ENCODE measurements at places on chromosomes 5 and 9.

GRCh38 chr5:129118405-129118804, 23.9 kb downstream of the ISOC1 start:
- no peak for DNase-seq

DNA sequence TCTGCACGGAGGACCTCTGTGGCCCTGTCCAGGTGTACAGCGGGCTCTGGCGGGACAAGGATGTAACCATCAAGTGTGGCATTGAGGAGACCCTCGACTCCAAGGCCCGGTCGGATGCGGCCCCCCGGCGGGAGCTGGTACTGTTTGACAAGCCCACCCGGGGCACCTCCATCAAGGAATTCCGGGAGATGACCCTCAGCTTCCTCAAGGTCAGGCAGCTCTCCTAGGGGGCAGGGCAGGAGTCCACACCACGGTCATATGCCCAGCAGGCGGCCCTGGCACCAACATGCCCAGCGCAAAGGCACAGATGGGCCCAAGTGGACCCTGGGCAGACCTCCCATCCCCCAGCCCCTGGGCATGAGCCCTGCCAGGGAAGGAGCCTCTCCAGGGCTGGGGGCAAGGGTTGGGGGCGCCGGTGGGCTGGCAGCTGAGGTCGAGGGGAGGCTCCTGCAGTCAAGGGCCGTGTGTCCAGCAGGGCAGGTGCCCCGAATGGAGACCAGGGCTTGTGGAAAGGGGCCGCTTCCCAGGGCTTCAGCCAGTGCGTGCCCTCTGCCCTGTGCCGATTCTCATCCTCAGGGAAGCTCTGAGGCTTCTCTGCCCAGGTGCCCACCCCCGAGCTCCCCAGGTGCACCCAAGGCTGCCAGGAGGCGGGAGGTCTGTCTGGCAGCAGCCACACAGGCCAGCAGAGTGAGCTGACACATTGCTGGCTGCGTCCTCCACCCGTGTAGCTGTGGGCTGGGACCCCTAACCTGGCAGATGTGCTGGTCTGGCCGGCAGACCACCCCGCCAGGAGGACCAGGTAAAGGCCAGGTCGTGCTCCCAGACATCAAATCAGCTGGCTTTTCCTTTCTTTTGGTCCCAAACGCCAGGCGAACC, 10.0 kb downstream of the DIPK1B start:
- DNase-seq, result no peak

- DNase-seq, result peak; percentile 31
Observed at GRCh38 chr9:26308328-26308727, 584.3 kb downstream of the CAAP1 start.

DNA sequence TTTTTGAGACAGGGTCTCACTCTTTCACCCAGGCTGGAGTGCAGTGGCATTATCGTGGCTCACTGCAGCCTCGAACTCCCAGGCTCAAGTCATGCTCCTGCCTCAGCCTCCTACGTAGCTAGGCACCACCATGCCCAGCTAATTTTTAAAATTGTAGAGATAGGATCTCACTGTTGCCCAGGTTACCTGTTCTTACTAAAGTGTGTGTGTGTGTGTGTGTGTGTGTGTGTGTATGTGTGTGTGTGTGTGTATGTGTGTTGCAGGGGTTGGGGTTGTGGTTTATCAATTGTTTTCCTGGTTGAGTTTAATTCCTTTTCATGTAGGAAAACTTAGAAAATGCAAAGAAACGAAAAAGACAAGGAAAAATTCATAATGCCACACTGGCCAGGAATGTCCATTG, 21.8 kb downstream of the RNF44 start:
- no peak for DNase-seq

DNA sequence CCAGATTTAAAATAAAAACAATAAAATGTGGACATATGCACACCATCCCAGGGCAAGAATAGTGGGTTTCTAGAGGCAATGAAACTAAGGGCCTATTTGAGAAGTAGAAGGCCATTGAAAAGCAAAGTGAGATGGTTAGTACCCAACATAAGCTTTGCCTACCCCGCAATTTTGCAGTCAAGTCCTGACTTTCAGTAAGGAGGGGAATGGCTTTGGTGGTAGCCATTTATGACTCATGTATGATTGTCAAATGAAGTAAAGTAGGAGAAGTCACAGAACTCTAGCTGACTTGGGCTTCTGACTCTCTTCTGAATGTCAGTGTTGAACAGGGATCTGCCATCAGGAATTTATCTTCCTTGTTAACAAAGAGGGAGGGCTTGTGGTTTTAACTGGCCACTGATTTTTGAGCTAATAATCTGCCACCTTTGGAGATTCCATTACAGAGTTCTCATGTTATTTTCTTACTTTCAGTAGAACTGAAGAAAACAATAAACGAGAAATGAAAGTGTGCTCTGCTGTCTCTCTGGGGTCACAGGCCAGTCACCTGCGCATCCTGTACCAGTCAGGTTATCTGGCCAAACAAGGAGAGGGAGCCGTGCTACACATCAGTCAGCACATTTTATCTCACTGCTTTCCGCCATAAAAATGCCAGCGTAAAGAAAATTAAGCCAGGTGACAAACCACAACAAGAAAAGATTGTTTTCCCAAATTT, 14.3 kb upstream of the SNCAIP start:
- no peak for DNase-seq

GRCh38 chr5:171481571-171482433, 62.4 kb downstream of the FGF18 start:
- no peak for DNase-seq

DNA sequence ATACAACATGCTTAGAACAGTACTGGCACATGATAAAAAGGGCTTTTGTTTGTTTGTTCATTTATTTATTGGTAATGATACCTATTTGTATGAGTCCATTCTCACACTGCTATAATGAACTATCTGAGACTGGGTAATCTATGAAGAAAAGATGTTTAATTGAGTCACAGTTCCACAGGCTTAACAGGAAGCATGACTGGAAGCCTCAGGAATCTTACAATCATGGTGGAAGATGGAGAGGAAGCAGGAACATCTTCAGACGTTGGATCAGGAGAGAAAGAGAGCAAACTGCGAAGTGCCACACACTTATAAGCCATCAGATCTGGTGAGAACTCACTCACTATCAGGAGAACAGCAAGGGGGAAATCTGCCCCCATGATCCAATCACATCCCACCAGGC, 847.7 kb downstream of the CDH18 start:
- no peak for DNase-seq

GRCh38 chr9:104900324-104900723, 27.6 kb downstream of the ABCA1 start:
- DNase-seq, result no peak

GRCh38 chr5:81579262-81579924, 171.5 kb downstream of the SSBP2 start:
- peak; percentile 61 for DNase-seq

- no peak for DNase-seq
Observed at GRCh38 chr5:4015709-4016108, 420.1 kb downstream of the IRX1 start.

GRCh38 chr5:179886190-179886911, 21.3 kb downstream of the TBC1D9B start:
- no peak for DNase-seq

DNA sequence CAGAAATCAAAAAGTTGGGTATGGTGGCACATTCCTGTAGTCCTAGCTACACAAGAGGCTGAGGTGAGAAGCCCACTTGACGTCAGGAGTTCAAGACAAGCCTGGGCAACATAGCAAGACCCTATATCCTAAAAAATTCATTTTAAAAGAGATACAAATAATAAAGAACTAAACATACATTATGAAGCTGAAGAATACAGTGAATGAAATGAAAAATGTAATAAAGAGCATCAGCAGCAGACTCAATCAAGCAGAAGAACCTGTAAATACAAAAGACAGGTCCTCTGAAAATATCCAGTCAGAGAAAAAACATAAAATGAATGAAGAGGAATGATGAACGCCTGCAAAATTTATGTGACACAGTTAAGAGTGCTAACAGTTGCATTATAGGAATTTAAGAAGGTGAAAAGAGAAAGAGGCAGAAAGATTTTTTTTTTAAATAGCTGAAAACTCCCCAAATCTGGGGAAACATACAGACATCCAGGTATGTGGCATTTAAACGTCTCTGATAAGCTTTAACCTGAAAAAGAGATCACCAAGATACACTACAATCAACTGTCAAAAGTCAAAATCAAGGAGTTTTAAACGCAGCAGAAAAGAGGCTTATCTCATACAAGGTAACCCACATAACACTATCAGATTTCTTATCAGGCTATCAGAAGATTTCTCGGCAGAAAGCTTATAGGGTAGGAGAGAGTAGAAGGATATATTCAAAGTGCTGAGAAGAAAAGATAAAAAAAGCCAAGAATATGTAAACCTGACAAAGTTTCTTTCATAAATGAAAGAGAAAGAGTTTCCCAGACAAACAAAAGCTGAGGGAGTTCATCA, 57.6 kb downstream of the PRRC1 start:
- DNase-seq, result no peak
